ENCODE measurements at places on chromosomes 1 and 21. TPM values are rescaled to one million over a fixed set of nuclear protein-coding genes. Genes with fewer than 3 reads are reported as not detected.
A peak's percentile ranks its signal among the peaks of the same experiment; 100 is the strongest.

DNA sequence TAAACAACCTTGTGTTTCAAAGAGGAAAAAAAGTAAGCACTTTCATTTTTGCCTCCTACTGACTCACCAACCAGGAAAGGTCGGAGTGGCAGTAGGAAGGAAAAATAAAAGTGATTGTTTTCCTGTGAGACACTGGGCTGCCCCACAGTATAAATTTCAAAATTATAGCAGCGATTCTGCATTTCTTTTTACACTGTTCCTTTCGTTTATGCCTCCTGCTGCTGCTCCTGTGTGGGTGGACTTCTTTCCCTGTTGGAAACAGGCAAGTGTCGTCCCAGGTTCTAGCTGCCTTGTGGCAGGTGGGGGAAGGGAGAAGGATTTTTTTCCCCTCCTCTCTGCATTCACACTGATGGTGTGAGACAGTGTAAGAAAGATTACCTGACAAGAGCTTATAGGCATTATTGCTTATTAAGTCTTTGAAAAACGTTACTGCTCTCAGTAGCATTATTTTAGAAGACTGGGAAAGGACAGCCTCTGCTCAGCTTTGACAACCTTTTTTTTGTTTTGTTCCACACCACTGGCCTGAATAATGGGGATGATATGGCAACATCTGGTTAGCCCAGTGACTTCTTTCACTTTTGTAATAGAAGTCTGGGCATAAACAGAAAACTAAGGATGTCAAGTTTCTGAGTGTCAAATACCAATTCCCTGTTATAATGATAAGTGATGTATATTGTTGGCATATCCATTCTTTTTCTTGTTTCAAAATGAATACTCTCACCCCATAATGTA is 77.9 kb downstream of the NEK7 start:
- DNase-seq, result no peak

- DNase-seq, result no peak
Observed at GRCh38 chr1:154777781-154778180, 92.3 kb downstream of the KCNN3 start.

TNFRSF18 gene
- total RNA-seq, result not detected

DNA sequence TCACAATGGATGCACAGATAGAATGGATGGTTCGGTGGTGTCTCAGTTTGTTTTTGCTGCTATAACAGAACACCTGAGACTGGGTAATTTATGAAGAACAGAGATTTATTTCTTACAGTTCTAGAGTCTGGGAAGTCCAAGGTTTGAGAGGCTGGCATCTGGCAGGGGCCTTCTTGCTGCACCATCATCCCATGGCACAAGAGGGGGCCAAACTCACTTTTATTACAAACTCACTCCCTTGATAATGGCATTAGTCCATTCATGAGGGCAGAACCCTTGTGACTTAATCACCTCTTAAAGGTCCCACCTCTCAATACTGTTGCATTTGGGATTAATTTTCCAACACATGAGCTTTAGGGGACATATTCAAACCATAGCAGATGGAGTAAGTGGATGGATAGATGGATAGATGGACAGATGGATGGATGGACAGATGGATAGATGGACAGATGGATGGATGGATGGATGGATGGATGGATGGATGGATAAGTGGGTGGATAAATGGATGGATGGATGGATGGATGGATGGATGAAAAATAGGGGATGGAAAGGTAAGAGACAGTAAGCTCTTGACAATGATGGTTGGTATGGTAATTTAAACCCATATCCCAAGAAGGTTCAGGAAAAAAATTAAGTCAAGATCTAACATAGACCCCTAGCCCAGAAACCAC is 16.5 kb downstream of the CAMK2N1 start:
- no peak for DNase-seq

DNA sequence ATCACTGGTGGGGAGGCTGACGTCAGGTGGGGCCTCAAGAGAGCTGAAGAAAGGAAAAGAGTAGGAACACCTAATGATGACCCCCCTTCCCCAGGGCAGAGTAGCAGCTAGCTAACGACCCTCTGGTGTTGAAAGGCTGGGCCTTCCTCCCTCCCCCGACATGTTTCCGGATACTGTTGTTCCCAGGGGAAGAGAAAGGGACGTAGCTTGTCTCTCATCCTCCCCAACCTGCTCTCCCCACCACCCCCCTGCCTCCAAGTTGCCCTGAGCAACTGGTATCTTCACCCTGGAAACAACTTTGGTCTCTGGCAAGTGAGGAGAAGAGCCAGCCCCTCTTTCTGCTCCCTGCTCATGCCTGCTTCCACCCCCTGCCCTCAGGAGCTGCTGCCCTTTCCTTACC is 2.4 kb downstream of the SEMA6C start:
- DNase-seq, result no peak

HTR1D gene
- total RNA-seq, result not detected

DNA sequence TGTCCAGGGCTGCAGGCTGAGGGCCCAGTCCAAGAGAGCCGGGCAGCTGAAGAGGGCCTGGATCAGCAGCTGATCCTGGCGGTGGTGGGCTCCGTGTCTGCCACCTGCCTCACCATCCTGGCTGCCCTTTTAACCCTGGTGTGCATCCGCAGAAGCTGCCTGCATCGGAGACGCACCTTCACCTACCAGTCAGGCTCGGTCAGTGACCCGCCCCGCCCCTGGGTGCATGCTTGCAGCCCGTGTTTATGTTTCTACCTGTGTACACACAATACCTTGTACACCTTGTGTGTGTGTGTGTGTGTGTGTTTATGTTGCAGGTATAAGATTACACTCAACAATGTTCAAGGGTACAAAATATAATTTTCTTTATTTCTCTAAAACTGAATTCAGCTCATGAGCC is 13.0 kb downstream of the TIE1 start:
- DNase-seq, result no peak

SLC2A5 gene
- not detected for total RNA-seq

DNA sequence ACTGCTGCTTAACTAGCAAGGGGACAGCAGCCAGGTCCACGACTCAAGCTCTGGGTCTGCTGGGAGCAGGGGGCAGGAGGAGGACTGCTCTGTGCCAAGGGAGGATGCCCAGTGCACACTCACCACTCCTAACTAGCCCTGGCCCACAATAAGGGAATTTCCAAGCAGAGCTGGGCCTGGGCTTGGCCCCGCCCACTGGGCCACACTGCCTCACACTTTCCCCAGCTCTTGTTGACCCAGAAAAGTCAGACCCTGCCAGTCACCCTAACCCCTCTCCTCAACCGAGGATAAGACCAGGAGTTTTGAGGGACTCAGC is 18.7 kb downstream of the SLC9A1 start:
- DNase-seq, result no peak

MYBPH gene
- not detected for total RNA-seq

- no peak for DNase-seq
Observed at GRCh38 chr1:230458509-230458908, 32.4 kb upstream of the PGBD5 start.

GRCh38 chr1:11787251-11787803 is 18.4 kb downstream of the MTHFR start:
- DNase-seq, result no peak

MAN1C1 gene
- not detected for total RNA-seq

- no peak for DNase-seq
Observed at GRCh38 chr1:90879281-90879680, 142.6 kb downstream of the ZNF644 start.

- DNase-seq, result no peak
Observed at GRCh38 chr21:44878053-44878982, 4.8 kb upstream of the PTTG1IP start.

GRCh38 chr21:16194095-16194787 is 464.5 kb downstream of the USP25 start:
- peak; percentile 41 for DNase-seq

AMY1A gene
- not detected for total RNA-seq

RHEX gene
- total RNA-seq, result not detected

GRCh38 chr1:55146781-55147180 is 68.4 kb downstream of the USP24 start:
- no peak for DNase-seq

GRCh38 chr21:46100020-46100419 is 2.1 kb downstream of the COL6A2 start:
- no peak for DNase-seq

DNA sequence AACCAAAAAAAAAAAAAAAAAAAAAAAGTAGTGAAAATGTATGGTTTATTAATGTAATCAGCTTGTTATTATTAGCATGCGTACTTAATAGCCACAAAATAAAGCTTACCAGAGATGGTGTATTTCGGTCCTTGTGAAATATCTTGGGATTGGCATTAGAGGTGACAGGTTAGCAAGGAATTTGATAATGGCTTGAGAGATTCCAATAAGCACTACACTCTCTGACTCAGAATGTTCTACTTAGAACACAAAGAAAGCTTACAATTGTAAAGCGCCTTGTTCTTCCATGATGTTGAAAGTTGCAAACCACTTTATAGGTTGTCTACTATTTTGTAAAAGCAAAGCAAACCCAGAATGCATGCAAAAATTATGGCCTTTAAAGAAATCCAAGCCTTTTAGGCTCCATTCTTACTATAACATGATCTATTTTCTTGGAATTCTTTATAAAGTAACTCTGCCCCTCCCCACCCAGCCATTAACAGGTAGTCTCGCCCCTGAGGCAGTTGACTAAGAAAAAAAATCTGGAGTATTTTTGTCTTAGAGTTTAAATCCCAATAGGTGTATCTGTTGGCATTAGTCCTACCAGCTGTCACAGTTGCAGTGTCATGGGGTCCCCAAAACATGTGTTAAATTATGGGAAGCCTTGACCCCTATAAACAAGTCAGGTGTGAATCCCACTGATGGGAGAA is 129.2 kb downstream of the DHRS3 start:
- DNase-seq, result no peak

DNA sequence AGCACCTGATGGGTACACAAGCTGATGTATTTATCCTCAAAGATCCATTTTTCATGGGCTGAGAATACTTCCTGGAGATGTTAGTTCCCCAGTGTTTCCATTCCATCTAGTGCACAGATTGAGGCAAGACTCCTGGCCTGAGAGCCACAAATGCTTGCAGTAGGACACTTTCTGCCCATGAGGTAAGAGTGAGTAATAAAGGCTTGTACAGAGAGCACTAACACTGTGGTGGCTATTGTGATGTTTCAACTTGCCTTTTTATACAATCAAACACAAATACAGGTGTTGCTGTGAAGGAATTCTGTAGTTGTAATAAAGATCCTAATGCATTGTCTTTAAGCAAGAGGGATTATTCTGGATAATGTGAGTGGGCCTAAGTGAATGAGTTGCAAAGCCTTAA is 186.1 kb upstream of the ADAMTS5 start:
- no peak for DNase-seq

DNA sequence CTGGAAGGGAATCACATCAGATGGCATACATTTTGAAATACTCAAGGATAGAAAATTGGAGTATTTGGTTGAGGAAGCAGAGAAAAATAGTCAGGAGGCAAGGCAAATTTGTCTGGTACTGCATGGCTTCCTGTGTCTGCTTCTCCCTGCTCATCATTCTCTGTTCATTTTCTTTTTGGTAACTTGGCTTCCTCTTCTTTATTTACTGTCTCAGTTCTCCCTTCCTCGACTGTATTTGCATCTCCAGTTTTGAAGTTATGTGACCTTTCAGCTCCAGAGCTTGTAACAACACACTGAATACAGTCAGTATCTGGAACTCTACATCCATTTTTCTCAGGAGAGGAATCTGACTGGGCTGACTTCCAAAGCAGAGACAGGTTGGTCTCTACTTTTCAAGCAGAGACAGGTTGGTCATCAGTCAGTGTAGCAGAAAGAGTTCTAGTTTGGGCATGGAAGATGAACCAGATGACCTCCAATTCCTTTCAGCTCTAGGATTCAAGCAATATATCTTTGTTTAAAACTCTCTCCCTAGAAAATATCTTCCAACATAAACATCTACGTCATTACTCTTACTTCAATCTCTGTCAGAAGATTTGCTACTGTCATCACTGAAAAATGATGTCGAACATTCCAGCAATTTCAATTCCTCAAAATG is 571.2 kb downstream of the ADGRL2 start:
- no peak for DNase-seq

SPAG17 gene
- total RNA-seq, result not detected

DNA sequence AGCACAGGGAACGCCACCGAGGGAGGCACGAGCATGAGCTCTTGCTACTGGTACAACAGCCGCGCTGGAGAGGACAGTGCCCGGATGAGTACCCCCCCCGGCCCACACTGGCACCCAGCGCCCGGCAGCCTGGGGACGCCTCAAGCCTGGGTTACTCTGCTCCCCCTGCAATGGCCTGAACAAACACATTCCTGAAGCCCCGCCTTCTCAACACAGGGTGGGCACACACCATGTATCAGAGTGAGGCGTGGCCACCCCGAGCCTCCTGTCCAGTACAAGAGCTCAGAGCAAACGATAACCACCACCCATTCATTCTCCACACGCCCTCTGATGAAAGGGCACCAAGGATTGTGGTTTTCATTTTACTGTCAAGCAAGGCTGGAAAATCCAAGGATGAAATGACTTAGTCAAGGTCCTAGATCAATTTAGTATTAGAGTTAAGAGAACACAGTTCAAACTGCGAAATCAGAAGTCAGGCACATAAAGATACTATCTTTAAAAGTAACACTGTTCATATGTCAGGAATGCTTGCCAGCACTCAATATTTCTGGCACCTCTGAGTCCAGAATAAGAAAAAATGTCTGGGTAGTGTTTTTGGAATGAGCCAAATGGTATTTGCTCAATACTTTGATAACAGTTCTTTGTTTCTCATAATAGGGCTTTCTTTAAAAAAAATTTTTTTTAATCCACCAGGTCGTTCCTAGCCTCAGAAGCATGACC is 22.0 kb downstream of the UBE2G2 start:
- no peak for DNase-seq

OR2T29 gene
- not detected for total RNA-seq

WNT4 gene
- not detected for total RNA-seq

DNA sequence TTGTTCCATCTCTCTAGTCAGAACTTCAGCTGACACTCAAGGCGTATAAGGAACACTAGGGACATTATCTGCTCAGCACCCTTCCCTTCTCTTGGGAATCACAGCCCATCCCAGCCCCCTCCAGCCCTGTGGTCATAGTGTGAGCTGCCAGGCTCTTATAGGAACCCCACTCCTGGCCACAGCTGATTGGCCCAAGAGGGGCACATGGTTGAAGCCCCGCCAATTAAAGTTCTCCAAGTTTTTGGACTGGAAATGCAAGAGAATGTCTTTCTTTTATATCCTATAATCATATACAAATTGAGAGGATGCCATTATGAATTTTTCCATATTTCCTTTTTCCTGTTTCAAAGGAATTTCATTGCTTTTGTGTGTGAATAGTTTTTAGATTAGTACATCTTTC is 40.7 kb downstream of the FOXO6 start:
- no peak for DNase-seq

- no peak for DNase-seq
Observed at GRCh38 chr1:1437904-1438376, 2.5 kb downstream of the VWA1 start.

- no peak for DNase-seq
Observed at GRCh38 chr1:56508523-56508983, 70.8 kb downstream of the PLPP3 start.

Measured in SJSA1 (cell line).